ENCODE measurements at places on chromosomes 1 and 21. TPM values are rescaled to one million over a fixed set of nuclear protein-coding genes. Genes with fewer than 3 reads are reported as not detected.

The CHD5 gene
- total RNA-seq, result 0.47 TPM

The OR14K1 gene
- total RNA-seq, result not detected

The UAP1 gene
- total RNA-seq, result 23.5 TPM

DNA sequence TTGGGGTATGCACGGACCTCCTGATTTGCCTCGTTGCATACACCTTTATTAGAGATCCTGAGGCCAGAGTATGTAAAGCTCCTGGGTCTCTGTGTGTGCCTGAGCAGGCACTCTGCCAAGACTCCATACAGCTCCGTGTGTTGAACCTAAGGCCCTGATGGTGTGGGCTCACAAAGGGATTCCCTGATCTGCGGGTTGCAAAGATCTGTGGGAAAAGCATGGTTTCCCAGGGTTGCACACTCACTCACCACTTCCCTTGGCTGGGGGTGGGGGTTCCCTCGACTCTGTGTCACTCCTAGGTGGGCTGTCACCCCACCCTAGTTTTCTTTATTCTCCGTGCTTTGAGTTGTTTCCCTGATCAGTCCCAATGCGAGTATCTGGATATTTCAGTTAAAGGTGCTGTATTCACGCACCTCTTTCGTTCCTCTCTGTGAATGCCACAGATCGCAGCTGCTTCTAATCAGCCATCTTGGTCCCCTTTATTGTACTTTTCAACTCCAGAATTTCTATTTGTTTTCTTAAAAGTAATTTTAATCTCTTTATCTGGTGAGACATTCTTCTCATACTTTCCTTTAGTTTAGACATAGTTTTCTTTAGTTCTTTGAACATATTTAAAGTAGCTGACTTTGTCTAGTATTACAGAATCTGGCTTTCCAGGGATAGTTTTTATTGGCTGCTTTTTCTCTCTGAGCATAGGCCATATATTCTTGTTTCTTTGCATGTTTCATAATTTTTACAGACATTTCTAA lies 39.0 kb upstream of the F3 start:
- peaks cover 1% of the 10 kb centered on the region for H3K36me3 ChIP-seq
- no peak overlapping the region for H3K27ac ChIP-seq
- no peak for DNase-seq
- no peak overlapping the region for H3K4me3 ChIP-seq

DNA sequence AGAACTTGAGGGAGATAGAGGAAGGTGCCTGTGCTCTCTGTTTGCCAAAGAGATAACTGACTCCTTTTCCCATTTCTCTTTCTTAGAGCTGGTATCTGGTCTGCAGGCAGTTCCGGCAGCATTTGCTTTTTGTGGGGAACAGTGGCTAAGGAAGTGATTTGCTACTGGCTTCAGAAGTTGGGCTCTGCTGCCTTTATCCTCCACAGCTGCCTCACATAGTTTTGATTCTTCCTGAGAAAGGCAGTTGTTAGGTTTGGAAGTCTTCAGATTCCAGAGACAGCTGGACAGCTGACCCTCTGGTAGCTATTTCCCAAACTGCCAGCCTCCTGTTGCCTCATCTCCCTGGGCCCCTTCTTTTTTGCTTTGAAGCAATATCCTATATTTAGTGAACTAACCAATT lies 62.6 kb upstream of the MACF1 start:
- no peak for DNase-seq
- no peak overlapping the region for H3K27ac ChIP-seq
- H3K4me1 ChIP-seq, result no peaks in the 10 kb centered on the region
- H3K4me3 ChIP-seq, result no peak overlapping the region

DNA sequence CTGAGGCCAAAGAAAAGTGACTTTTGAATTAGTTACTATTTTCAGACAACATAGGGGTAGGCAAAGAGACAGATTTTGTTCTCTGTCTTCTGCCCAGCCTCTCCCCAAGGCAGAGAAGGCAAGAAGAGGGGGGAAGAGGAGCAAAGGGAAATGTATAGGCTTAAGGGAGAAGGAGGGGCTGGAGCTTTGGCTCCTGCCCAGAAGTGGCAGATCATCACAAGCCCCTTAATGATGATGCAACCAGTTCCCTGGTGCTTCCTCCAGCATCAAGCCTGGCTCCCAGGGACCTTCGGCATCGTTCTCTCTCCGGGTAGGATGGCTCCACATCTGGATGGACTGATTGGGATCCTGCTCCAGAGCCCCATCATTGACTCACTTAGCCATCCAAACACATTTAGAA lies 112.8 kb downstream of the KCND3 start:
- DNase-seq, result no peak
- H3K36me3 ChIP-seq, result no peaks in the 10 kb centered on the region
- peaks cover 31% of the 10 kb centered on the region for H3K27me3 ChIP-seq
- H3K27ac ChIP-seq, result no peak overlapping the region
- H3K4me3 ChIP-seq, result no peak overlapping the region

The MAP1LC3C gene
- total RNA-seq, result not detected

The PADI2 gene
- total RNA-seq, result 0.09 TPM

Data from activated CD8-positive, alpha-beta memory T cell treated with anti-CD3 and anti-CD28 coated beads, Interleukin-2, amount 10 ng/mL, durations not matched to agents 7 days and 5 days (primary cell).